Stimulated activated CD8-positive, alpha-beta memory T cell treated with anti-CD3 and anti-CD28 coated beads, Interleukin-7, amount 100 ng/mL, for 48 hours (primary cell): ENCODE measurements at places on chromosomes 4 and X.

- DNase-seq: no peak
Measured at GRCh38 chr4:21688596-21689265, 259.8 kb downstream of the KCNIP4 start.

- no peak for DNase-seq
Measured at GRCh38 chrX:63959975-63960374, 175.0 kb upstream of the ARHGEF9 start.

GRCh38 chrX:34467437-34467836, 189.6 kb downstream of the TMEM47 start:
- no peak for DNase-seq

GRCh38 chr4:153560908-153561307, 94.7 kb downstream of the TMEM131L start:
- no peak for DNase-seq

- no peak for DNase-seq
Measured at GRCh38 chr4:7668271-7668670, 233.5 kb upstream of the PSAPL1 start.

DNA sequence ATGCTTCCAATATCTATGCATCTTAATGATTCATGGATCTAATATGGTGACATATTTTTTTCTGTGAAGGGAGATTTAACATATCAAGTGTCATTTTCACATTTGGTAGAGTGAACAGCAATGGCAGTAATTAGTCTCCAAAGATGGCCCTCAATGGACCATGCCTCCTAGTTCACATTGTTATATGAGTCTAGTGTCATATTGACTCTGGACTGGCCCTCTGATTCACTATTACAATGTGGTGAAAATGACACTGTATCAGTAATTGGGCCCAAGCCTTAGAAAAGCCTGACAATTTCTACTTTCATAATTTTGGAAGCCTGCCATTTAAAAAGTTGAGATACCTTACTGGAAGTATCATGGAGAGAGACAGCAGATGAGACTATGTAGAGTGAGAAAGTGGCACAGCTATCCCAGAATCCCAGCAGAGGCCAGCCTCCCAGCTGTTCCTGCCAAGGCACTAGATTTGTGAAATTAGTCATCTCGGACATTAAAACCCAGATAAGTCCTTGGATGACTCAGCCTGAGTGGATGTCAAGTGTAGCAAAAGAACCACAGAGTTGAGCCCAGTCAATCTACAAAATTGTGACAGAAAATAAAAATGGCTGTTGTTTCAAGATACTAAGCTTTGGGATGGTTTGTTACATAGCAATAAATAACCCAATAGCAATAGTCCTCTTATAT, 68.4 kb downstream of the ARHGEF38 start:
- no peak for DNase-seq

DNA sequence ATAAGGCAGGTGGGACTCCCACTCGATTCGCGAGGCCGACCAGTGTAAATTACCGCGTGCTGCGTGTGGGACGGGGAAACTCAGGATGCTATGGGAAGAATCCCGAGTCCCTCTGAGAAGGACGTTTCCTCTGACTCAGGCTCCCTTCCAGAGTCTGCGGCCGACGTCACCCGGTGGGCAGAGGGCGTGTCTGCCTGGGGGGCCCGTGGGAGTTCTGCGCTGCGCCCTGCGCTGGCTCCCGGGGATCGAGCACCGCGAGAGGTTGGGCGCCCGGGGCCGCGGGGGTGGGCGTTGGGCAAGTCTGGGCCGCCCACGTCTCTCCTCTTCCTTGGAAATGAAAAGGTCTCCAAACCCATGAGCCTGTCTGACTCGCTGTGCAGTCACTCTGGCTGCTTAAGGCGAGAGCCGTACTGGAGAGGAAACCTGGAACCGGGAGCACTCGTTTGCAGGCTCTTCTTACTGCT, 568 bp downstream of the NIPAL1 start:
- peak; percentile 13 for DNase-seq

GRCh38 chrX:153877571-153878261, 8.3 kb downstream of the L1CAM start:
- no peak for DNase-seq

DNA sequence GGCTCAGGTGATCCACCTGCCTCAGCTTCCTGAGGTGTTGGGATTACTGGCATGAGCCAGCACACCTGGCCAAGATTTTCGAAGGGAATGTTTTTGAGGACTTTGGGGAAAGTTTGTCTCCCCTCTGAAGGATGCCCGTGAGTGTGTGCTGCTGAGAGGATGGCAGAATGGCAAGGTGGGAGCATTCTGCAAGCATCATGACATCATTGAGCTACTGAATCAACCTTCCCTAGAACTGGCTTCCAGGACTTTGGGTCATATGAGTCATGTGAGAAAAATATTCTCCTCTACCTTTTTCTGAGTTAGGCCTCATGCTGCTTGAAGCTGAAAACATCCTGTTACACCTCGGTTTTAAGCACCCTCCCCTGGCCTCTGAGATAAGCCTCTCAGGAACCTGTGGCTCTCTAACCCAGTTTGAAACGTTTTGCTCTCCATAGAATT, 31.0 kb downstream of the TMEM131L start:
- peak; percentile 54 for DNase-seq

- DNase-seq: no peak
Measured at GRCh38 chr4:89006307-89006706, 50.7 kb downstream of the FAM13A start.

DNA sequence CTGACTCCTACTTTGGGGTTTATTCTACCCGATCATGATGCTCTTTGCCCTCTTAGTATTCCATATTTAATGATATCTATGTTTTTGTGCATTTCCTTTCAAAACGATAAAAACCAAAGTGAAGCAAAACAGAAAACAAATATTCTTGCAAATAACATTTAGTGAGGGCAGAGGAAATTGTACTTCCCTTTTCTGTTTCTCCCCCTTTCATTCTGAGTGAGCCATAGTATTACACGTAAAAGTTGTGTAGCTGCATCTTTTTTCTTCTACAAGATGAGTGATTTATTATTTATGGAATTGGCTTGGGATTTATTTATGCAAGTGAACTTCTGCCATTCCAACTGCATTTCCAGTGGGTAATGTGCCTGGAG, 109.9 kb downstream of the AFF2 start:
- DNase-seq: no peak

- DNase-seq: no peak
Measured at GRCh38 chr4:188727746-188728145, 588.5 kb downstream of the TRIML1 start.

DNA sequence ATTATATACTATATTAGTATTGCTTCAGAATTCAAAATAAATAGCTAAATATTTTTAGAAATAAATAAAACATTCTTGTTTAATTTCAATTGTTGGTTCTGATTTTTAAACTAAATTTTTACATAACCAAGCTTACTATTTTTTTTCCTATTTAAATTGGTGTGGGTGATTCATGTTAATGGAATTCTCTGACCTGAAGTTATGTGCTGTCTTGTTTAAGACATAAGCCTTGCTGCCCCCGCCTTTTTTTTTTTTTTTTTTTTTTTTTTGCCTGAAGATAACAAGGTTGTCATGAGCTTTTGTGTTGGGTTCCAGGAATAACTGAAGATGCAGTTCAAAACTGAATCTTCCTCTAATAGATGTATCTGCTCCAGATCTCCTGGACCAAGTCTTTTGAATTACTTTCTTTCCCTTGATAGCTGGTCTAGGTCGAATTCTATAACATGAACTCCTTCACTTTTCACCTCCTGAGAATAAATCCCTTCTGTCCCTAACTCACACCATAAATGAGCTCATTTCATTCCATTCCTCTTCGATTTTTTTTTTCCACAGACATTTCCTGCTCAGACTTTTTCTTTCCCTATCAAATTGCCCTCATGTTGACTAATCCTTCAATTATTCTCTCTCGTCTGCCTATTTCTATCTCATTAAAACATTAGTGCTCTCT, 261.5 kb upstream of the FTHL17 start:
- DNase-seq: no peak

DNA sequence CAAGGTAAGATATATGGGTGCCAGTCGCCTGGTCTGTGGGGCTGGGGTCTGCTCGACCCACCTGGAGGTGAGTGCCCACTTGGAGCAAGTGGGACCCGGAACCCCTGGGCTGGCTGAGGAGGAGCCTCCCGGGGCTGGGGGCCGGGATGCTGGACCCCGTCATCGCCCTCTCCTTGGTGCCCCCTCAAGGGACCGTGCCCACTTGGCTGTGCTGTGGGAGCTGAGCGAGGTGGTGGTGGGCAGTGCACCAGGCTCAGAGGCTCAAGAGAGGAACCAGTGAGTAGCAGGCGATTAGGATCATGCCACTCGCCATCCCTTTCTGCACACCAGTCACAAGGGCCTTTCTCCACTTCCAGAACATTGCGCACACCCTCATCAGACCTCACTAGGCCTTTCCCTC, 203.8 kb upstream of the PSAPL1 start:
- no peak for DNase-seq

GRCh38 chr4:147085781-147086180, 140.1 kb upstream of the TTC29 start:
- DNase-seq: no peak

GRCh38 chr4:140637836-140638235, 69.1 kb upstream of the UCP1 start:
- no peak for DNase-seq

DNA sequence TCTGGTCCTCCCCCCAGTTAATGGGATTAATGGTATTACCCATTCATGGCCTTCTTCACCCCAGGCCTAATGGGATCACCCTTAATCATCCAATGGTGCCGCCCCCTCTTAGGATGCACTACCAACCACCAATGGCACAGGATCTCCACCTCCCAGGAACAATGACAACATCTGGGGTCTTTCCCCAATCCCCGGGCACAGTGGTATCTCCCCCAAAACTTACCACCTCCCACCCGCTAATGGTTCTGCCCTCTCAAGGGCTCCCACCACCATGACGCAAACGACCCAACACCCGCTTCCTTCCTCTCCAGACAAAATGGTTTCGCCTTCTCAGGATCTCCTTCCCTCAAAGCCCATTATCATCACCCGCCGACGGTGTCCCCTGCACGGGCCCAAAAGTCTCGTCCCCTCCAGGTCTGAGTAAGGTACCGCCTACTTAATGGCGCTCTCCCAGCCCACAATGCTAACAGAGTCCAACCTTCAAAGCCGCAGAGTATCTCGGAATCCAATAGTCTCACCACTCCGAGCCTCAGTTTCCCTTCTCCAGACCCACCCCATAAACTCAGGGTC, 458 bp downstream of the GRIPAP1 start:
- DNase-seq: peak; percentile 17
